ENCODE measurements at places on chromosomes 1 and 21.

- DNase-seq = no peak
Observed at GRCh38 chr1:59261537-59261936, 35.4 kb upstream of the FGGY start.

DNA sequence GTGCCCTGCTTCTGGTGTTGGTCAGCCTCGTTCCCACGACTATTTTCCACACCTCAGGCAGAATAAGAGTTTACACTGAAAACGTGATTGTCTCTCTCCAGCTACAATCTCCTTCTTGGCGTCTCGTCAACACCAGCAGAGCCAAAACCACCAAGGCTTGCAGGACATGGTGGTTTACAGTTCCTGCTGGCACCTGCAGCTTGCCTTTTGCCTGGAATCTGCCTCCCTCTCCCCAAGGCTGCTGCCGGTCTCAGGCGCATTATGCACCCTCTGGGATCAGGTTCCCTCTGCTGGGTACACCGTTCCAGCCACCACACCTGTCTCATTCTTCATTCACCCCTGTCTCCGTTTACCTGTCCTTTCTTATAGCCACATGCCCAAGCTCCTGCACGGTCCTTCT is 315.9 kb downstream of the DSCAM start:
- no peak for DNase-seq

DNA sequence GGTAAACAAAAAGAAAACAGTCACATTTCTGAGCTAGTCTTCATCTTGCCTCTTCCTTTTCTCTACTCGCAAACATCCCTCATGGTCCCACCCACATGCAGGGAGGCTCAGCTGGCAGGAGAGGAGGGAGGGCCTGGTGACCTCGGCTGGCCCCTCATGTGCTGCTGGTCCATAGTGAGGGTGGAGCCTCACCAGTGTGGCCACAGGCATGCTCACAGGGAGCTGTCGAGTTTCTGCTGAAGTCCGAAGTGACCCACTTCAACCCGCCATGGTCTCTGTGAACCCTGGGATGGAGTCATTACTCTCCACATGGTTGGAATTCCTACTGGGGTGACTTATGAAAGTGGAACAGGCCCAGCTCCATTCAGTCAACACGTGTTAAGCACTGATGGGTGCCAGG is 253.4 kb downstream of the RHOU start:
- DNase-seq = no peak

DNA sequence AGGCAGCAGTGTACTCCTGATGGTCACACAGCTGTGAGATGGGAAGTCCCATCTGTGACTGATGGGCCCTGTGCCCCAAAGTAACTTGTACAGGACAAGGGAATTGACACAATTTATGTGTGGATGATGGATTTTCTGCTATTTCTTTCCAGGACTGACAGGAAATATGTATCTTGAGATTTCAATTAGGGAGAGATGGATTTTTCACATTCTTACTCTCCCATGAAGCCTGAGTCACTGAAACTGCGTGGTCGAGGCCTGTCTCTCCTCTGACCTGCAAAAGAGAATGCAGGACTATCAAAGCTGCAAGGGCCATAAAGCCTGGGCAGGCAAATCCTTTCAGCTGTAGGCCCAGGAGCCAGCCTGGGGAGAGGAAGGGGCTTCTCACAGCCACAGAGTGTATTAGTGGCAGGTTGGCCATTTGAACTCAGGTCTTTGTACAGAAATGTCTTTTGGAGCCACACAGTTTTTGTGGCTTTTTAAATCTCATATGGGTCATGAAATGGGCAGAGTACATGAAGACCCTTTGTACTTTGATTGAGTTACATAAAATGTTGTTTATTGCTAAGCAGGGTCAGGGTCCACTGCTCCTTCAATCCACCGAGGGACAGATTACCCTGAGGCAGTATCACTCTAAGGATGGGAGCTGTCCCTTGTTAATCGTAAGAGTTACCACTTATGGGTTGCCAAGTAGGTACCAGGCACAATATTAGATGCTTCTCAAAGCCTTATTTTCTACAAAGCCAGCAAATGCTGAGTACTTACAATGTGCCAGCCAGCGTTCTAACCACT is 14.8 kb downstream of the ALX3 start:
- no peak for DNase-seq

DNA sequence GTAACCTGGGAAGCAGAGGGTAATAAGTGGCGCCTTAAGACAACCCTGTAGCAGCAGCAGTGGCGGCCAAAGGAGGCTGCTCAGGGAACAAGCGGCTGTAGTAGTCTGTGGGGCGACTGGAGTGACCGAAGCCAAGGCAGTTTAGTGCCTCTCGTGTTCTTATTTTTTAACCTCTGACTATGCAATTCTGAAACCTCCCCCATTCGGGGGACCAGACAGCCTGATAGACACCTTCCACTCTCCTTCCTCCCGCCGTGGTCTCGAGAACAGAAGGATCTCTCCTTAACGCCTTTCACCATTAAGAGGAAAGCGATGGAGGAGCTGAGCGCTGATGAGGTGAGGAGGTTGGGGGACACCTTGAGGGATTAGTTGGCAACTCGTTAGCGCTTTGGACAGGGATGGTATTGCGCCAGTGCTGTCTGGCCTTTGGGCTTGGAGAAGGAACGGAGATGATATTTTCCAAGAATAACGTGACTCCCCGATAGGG is 644 bp downstream of the UBE4B start:
- no peak for DNase-seq

GRCh38 chr1:106836708-106837107 is 219.8 kb upstream of the PRMT6 start:
- DNase-seq = no peak

GRCh38 chr1:145707183-145707867 is at the start of gene PDZK1:
TSS of gene PDZK1 (minus strand) at chr1:145707368. CDS start at chr1:145688021, 19,347 bp downstream.
- no peak for DNase-seq

DNA sequence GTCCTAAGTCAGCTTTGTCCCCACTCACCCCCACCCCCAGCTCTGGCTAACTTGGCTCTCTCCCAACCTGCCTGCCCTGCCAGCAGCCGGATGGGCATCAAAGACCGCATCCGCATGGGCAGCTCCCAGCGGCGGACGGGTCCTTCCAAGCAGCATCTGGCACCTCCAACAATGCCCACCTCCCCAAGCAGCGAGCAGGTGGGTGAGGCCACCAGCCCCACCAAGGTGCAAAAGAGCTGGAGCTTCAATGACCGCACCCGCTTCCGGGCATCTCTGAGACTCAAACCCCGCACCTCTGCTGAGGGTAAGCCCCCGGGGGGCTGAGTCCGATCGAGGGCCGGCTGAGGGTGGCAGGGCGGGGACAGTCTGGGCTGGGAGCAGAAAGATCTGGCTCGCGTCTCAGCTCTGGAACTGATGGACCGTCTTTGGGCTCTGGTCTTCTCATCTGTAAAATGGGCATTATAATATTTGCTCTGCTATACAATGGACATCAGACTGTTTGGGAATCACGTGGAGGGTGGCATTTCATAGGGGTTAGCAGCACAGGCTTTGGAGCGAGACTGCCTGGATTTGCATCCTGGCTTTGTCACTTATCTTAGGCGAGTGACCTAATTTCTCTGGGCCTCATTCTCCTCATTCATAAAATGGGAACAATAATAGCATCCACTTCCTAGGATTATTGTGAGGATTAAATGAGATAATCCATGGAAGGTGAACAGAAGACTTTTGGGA is 31.0 kb downstream of the CITED4 start:
- DNase-seq = no peak

DNA sequence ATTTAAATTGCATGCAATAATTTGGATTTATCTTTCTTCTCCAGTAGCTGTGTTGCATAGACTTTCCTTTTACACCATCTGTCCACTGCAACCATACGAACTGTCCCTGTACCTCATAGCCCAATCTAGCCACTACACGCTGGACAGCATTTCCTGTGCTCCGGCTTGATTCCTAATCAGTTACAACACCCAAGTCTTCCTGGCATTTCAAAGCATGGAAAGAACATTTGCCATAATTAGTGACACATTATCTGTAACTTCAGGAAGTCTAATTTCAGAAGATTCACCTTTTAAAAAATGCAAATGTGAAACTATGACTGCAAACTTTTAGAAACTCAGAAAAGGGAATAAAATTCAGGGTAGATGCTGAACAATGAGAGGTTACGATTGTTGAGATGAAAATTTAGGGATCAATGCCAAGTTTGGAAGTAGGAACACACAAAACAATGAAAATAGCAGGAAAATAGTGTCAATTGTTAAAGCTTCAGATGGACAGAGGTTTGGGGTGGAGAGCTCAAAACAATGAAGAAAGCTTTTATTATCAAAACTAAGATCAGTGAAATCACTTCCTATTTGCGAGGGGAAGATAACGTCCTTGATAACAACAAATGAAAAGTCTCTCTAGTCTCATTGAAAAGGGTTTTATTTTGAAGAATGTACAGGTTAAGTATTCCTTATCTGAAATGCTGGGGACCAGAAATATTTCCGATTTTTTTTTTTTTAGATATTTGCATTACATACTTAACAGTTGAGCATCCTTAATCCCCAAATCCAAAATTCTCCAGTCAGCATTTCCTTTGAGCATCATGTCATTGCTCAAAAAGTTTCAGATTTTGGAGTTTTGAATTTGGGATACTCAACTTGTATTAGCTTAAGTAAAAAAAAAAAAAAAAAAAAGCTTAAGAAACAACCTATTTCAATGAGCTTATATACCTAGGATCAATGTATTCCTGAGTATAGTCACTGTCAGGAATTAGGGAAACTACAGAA is 107.3 kb downstream of the FNBP1L start:
- no peak for DNase-seq

- no peak for DNase-seq
Observed at GRCh38 chr21:42356650-42357049, 5.9 kb upstream of the TFF2 start.

- DNase-seq = no peak
Observed at GRCh38 chr1:247277191-247277590, 21.3 kb downstream of the VN1R5 start.

DNA sequence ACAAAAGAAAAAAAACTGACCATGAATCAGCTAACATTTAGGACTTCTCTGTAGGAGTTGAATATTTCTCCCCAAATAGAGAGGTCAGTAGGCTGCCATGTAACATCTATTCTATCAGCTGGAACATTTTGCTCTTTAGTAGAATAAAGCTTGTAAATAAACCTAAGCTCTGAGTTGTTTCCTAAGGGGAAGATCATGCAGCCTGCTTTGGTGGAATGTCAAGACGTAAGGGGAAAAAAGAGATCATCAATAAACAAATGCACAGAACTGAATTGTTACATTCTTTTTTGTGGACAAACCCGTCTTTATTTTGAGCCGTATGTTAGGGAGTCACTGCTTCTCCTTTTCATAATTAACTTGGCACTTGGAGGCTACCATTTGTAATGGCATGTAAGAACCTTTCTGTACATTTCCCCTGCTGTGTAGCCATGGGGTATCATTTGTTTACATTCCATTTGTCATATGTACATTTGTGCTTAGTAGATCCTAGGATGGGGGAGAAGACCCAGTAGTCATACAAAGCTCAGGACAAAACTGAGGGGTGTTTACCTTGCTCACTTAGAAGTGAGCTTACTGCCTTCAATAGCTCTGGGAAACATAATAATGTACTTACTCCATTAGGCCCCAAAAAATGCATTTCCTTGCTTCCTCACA is 10.8 kb upstream of the PALMD start:
- DNase-seq = no peak

GRCh38 chr1:170749549-170749948 is 85.6 kb downstream of the PRRX1 start:
- DNase-seq = no peak

DNA sequence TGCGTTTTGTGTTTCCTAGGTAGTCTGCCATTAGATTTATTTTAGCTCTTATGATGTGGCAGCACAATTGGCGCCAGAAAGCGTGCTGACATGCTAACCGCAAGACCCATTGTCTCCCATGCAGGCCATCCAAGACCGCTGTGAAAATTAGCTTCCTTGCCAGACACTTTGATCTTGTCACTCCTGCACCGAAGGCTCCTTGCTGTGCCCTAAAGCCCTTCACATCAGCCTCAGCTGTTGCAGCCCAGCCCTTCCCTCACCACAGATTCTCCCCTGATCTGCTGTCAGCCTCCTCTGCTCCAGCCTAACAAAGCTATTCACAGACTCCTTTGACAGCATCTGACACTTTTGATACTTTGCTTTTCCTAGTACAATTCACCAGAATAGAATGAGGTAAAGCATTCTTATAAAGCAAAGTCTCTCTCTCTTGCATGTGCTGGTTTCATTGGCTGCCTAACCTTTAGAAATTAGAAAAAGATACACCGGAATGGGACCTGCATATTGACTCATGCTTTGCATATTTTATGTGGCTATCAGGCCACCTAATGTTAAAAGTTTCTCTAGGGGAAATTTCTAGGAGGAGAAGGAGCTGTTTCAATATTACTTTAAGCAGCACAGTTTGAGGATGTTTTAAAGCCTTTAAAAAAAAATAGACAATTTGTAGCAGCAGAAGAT is 280.3 kb upstream of the FMN2 start:
- no peak for DNase-seq

Data from SIG-M5 (cell line).